ENCODE measurements at places on chromosomes 5 and 9. TPM values are rescaled to one million over a fixed set of nuclear protein-coding genes. Genes with fewer than 3 reads are reported as not detected.

Gene DCAF10
- 22.9 TPM for total RNA-seq

Gene IL3
- not detected for total RNA-seq

Gene IGIP
- 0.48 TPM for total RNA-seq

Gene PCDHGA1
- not detected for total RNA-seq

Gene PCDHA12
- total RNA-seq, result 2.3 TPM

Gene SHOC1
- not detected for total RNA-seq

Gene CDH10
- total RNA-seq, result 0.33 TPM

Gene NR5A1
- total RNA-seq, result 0.30 TPM

Gene FAM151B
- total RNA-seq, result not detected

Gene PIP5KL1
- 3.4 TPM for total RNA-seq

Gene GABRA6
- total RNA-seq, result not detected

Gene ADGRD2
- total RNA-seq, result not detected

Gene SPINK5
- 0.83 TPM for total RNA-seq

Gene FAM81B
- total RNA-seq, result not detected

Gene SLC4A9
- total RNA-seq, result 0.33 TPM

Gene LYSMD3
- total RNA-seq, result 7.0 TPM

Gene LCN1
- not detected for total RNA-seq

Gene MTMR12
- 22.9 TPM for total RNA-seq

Gene COL5A1
- 10.1 TPM for total RNA-seq

Gene PCDHB10
- 0.33 TPM for total RNA-seq

Gene SLC6A7
- total RNA-seq, result not detected

Gene ADAMTS6
- 1.3 TPM for total RNA-seq

Gene PCBD2
- 8.5 TPM for total RNA-seq

Gene C1QTNF3
- total RNA-seq, result 0.59 TPM

Gene CBY3
- 0.44 TPM for total RNA-seq

Gene LCN9
- 0.44 TPM for total RNA-seq

Gene PCDHB11
- total RNA-seq, result 0.18 TPM

Gene ELOVL7
- 2.6 TPM for total RNA-seq

Gene GLIPR2
- total RNA-seq, result 2.7 TPM

Gene ARSI
- total RNA-seq, result 3.6 TPM

Gene SHISAL2B
- total RNA-seq, result 15.4 TPM

Gene STC2
- total RNA-seq, result 29.5 TPM

Gene PALM2AKAP2
- total RNA-seq, result 1.1 TPM

Gene SPATA31D4
- total RNA-seq, result not detected

Gene ZNF879
- 2.5 TPM for total RNA-seq
